ENCODE measurements at places on chromosomes 16 and 17. TPM values are rescaled to one million over a fixed set of nuclear protein-coding genes. Genes with fewer than 3 reads are reported as not detected.
A peak's percentile ranks its signal among the peaks of the same experiment; 100 is the strongest.

The ABCC11 gene
- total RNA-seq = 0.29 TPM

- DNase-seq = no peak
Observed at GRCh38 chr17:7833795-7834541, at the start of gene KDM6B. Gene KDM6B (plus strand): TSS chr17:7834217. CDS start chr17:7845555, 11,338 bp downstream.

DNA sequence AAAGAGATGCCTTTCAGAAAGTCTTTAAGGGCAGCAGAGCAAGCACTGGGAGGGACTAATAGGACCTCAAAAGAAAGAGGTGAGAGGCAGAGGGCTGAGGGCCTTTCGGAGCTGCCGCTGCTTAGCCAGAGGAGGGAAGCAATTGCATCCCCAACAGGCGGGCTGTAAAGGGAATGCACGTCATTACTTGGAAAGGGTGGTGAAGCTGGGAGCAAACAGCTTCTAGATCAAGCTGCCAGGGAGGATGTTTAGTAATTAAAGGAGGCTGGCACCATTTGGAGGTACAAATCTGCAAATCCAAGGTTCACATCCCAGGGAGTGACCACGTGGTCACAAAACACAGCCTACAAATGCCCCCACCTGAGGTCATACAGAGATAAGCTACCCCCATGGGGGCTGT is 429.0 kb upstream of the RBFOX1 start:
- DNase-seq = no peak

DNA sequence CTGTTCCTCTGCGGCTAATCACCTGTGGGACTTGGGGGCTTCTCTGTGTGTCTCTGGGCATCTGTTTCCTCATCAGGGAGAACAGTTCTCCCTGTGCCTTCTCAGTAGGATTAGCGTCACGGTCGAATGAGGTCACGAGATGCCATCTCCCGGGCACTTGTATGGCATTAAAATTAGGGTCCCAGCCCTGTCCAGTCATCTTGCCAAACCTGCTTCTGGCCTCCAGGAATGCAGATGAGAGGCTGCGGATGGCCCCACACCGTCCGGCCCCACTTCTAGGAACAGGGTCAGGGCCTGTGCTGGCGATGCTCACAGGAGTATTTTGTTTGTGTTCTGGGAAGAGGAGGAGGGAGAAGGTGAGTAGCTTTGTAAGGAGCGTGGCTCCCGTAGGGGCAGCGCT is 58.5 kb downstream of the OR1D5 start:
- no peak for DNase-seq

DNA sequence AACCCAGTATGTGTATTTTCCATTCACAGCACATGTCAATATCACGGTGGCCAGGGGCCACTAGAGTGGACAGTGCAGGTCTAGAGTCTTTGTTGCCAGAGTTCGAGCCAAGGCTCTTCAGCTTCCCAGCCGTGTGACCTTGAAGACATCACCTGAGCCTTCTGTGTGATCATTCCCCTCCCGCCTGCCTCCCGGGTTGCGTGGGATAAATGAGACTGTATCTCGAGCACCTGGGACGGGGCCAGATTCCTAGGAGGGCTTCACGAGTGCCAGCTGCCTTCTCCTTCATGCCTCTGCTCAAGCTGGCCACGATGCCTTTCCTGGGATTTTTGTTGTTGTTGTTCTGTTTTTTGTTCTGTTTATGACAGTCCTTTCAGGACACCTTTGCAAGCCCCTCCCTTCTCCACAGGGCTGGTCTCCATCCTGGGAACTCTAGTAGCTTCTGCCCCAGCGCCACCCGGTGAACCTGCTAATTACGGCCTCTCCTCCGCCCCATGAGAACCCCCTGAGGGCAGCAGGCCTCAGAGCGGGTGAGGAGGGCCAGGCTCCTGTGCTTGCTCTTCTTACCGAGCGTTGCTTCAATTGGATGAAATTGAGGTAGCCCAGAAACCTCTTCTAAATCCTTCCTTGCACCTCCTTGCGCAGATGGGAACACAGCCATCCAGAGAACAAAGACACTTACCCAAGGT is 3.9 kb downstream of the SPNS2 start:
- DNase-seq = no peak

DNA sequence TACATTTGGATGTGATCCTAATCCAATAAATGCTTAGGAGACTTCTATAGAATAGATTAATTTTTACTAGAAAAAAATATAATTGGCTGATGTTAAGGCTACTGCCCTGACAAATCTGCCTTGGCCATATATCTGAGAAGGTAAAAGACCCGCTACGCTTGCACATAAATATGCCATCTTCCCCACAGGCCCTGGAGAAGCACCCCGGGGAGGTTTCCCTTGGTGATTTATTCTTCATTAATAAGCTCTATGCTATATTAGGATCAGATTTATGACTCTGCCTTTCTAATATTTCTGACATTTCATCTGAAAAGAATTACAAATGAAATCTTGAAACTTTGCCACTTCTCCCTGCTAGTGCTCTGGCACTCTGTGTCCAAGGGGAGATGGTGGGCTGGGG is 27.4 kb upstream of the MEOX1 start:
- DNase-seq = no peak

The HSD11B2 gene
- not detected for total RNA-seq

DNA sequence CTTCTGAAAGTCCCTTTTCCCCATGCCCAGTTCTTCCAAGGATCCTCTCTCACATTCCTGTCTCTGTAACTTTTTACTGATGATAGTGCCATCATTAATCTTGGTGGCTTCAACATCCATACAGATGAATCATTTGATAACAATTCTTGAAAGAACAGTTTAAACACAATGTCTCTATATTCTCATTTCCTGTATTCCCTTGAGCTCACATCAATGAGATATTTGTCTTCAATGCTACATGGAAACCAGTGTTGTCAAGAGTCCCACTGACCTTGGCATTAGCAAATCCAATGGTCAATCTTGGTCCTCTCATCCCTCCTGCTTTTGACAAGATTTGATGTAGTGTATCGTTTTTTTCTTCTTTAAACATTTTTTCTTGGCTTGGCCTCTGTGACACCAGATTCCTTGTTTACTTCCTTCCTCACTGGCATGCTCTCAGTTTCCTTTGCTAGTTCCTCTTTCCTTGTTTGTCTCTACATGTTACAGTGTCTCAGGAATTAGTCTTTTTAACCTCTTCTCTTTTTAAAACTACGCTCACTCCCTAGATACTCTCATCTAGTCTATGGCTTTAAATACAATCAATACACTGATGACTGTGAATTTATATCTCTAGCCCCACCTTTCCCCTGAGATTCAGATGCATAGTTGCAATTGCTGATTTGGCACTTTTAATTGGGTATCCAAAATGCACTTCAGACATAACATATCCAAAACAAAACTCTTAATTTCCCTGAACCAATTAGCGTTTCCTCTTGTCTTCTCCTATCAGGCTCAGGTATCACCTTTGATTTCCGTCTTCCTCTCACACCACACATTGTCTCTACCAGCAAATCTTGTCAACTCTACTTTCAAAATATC is 134.0 kb downstream of the MYO1D start:
- DNase-seq = no peak

The CBFA2T3 gene
- total RNA-seq = 0.05 TPM

The CLEC19A gene
- not detected for total RNA-seq

GRCh38 chr17:60594734-60595133 is 5.3 kb upstream of the PPM1D start:
- no peak for DNase-seq

DNA sequence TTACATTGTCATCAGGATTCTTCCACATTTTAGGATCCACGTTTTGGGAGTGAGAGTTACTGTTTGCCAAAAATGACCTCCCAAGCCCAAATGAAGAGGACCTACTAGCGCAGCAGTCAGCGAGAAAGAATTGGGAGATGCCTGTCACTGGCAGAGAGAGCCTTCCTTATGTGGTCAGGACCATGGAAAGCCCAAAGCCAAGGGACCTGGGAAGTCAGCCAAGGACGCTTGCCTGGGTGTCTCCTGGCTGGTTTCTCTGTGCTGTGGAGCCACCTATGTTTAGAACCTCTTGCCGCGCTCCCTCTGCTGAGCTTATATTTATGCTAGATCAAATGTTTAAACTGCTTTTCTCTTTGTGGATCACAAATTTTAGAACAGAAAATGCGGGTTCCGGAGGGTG is 24.9 kb upstream of the RHBDL3 start:
- no peak for DNase-seq

DNA sequence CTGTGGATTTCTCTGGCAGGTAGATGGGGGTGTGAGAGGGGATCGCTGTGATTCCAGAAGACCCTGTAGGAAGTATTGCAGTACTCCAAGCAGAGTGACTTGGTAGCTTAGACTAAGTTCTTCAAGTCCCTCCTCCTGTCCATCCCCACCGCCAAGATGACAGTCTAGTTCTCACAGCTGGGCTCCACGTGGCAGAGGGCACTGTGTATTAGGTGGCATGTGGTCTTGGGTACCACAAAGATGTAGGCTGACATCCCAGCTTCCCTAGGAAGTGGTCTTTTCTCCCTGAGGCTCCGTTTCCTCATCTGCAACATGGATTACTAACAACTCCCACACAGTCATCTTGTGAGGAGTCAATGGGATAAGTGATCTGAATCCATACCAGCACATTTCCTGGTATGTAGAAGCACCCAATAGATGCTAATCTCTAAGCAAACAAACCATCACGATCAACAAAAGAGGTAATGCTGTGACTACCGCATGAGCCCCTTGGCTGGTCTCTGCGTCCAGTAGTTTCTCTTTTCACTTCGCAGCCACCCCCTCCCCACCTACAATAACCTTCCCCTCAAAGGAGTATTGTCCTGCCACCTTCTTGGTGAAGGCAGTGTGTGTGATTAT is 349.1 kb upstream of the EEF2KMT start:
- DNase-seq = no peak

DNA sequence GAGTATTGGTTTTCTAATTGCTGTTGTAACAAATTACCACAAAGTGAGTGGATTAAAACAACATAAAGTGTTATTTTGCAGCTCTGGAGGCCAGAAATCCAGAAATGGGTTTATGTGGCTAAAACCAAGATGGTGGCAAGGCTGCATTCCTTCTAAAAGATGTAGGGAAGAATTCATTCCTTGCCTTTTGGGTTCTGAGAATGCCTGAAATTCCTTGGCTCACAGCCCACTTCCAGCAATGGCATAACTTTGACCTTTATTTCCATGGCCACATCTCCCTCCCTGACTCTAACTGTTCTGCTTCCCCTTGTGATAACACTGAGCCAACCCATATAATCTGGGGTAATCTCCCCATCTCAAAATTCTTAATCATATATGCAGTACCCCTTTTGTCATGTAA is 269.6 kb upstream of the RPL38 start:
- DNase-seq = no peak

The MED9 gene
- 11.1 TPM for total RNA-seq

GRCh38 chr17:57707892-57708291 is 37.2 kb downstream of the CCDC182 start:
- no peak for DNase-seq

DNA sequence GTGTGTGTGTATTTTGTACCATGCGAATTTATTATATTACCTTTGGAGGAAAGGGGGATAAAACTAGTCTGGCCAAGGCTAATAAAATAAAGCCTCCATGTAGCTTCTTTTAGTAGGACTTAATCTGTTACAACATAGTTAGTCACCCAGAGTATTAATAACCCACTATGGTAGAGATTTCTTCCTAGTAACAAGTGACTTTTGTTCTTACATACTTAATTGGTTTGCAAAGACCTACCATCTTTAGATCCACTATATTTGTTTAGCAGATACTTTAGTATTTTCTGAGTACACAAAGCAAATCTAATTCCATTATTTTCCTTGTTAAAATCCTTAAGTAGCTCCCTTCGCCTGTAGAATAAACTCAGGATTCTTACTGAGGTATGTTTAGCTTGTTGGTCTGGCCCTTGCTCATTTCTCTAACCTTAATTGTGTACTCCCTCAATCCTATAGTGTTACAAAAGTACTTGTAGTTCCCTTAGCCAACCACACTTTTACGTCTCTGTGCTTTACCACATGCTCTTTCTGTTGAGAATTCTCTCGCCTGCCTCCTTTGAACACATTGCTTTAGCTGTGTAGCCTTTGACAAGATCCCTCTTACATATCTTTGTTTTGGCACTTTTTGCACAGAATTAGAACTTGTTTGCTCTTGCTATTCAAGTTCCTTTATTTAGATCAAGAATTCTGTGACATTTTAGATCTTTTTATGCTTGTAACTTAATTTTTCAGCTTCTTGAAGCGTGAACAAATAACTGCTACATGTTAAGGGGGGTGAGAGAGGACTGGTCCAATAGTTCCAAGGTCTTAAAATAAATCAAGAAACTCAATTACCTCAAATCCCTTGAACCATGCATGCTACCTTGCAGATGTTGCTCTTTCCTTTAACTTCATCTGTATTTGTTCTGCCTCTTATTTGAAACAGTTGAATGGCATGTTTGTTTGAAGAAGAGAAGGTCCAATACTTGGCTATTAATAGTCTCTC is 23.8 kb downstream of the CLTC start:
- DNase-seq = no peak

- peak; percentile 78 for DNase-seq
Observed at GRCh38 chr16:30741461-30741914, 6.7 kb upstream of the PHKG2 start.

GRCh38 chr17:44356241-44356640 is 7.4 kb downstream of the FAM171A2 start:
- no peak for DNase-seq

- no peak for DNase-seq
Observed at GRCh38 chr17:35694906-35695305, 36.5 kb upstream of the RASL10B start.

- no peak for DNase-seq
Observed at GRCh38 chr16:72042157-72042660, 12.1 kb upstream of the HP start.

DNA sequence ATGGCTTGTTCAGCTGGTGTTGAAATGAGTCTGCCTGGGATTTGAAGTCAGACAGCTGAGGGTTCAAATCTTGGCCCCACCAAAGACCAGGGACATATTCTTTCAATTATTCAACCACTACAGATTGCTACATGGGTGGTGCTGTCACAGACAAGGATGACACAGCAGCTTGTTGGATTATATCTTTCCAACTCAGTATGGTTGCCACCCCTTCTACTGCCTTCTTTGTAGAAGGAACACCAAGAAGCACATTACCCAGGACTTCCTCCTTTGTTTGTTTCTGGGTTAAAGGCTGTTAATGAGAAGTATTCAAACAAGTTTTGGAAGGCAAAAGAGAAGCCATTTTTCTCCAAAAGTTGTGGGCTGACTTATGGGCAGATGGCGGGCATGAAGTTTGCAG is 78.6 kb downstream of the COPRS start:
- DNase-seq = no peak

GRCh38 chr16:9096416-9096952 is 5.0 kb downstream of the HAPSTR1 start:
- DNase-seq = no peak

The TEDC2 gene
- 12.1 TPM for total RNA-seq

The MT1H gene
- not detected for total RNA-seq

- no peak for DNase-seq
Observed at GRCh38 chr16:66984892-66985311, 3.5 kb upstream of the CES4A start.

DNA sequence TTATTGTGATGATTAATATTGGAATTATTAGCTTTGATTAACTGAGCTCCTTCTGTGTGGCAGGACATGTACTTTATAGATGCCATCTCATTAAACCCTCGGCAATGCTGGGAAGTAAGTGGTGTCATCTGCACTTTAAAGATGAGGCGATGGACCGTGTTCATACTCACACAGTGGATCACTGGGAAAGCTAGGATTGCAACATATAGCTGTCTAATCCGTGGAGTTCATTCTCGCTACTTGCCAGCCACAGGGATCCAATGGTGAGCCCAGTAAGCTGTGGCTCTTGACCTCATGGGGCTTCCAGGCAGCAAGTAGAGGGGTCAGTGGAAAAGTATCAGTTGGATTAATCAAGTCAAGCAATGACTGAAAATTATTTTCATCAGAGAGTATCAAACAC is 587.9 kb downstream of the CDH13 start:
- DNase-seq = no peak

GRCh38 chr16:80025236-80025635 is 424.7 kb upstream of the MAF start:
- no peak for DNase-seq
